ENCODE measurements at places on chromosomes 12 and 14.

GRCh38 chr14:90381999-90382451 lies 14.8 kb upstream of the CALM1 start:
- DNase-seq: peak; percentile 19

- DNase-seq: peak; percentile 62
Observed at GRCh38 chr14:91392623-91393303, 24.9 kb downstream of the CCDC88C start.

- no peak for DNase-seq
Observed at GRCh38 chr12:83086023-83086422, 399.3 kb downstream of the TMTC2 start.

DNA sequence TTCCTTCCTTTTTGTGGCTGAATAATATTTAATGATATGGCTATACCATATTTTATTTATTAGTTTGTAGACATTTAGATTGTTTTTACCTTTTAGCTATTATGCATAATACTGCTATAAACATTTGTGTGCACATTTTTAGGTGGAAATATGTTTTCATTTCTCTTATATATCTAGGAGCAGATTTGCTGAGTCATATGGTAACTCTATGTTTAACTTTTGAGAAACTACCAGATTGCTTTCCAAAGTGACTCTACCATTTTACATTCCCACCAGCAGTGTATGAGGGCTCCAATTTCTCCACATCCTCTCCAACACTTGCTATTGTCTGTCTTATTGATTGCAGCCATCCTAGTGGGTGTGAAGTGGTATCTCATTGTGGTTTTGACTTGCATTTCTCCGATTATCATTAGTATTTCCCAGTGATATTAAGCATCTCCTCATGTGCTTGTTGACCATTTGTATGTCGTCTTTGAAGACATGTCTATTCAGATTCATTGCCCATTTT lies 160.2 kb downstream of the KICS2 start:
- DNase-seq: no peak

GRCh38 chr12:47079468-47079980 lies at the start of the genes AMIGO2 and PCED1B:
Gene AMIGO2, minus strand, starts transcription at chr12:47079959. Its CDS starts 957 bp downstream, at chr12:47079002.
Gene PCED1B, plus strand, starts transcription at chr12:47079621. Its CDS starts 155,443 bp downstream, at chr12:47235064.
- DNase-seq: peak; percentile 64

GRCh38 chr14:101813171-101813759 lies 51.8 kb downstream of the PPP2R5C start:
- DNase-seq: no peak

DNA sequence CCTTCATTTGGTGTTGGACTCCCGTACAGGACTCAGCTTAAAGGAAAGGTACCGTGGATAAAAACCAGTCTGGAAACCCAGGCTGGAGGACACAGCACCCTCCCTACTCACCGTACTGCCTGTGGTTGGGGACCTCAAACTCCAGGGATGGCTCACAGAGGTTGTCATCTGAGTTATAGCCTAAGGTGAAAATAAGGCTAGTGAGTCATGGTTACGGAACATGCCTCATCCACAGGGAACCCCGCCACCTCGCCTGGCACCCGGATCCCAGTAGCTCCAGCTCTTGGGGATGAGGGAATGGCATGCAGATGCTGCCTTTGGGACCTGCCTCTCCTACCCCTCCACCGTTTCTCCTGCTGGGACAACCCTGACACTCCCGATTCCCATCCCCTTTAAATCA lies 36.8 kb upstream of the GPR68 start:
- no peak for DNase-seq

DNA sequence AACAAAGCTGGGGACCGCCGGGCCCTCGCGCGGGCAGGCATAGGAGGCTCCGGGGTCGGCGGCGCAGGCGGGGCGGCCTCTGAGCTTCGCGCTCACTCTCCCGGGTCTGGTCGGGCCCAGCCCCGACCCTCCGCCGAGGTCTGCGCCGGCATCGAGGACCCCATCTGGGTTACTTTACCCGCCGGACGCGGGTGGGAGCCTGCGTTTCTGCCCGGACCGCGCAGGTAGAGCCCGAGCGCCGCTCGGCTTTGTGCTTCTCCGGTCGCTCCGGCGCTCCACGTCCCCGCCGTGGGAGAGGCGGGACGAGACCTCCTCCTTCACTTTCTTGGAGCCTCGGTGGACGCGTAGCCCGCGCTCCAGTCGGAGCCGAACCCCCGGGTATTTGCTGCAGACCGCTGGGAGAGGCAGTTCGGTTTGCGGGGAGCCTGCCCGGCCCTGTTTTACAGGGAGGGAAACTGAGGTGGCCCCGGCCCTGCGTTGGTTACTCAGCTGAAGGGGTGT lies 63.2 kb downstream of the FBXL14 start:
- DNase-seq: no peak

- no peak for DNase-seq
Observed at GRCh38 chr12:32669584-32669983, 9.5 kb upstream of the DNM1L start.

DNA sequence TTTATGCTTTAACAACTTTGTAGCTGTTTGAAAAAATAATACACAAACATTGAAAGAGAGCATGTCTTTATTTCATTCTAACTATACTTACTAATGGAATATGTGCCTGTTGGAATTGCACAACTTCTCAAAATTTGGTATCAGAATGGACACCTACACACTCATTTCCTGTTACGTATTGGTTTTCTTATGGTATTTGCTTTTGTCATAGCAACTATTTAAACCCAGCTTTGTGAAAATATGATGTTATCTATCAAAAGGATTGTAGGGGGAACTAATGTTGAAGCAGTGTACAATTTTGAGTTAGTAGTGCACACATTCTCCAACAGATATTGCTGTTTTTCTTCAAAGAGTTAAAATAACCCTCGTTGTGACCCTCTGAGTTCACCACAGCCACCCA lies 52.6 kb downstream of the RBMS2 start:
- DNase-seq: no peak

DNA sequence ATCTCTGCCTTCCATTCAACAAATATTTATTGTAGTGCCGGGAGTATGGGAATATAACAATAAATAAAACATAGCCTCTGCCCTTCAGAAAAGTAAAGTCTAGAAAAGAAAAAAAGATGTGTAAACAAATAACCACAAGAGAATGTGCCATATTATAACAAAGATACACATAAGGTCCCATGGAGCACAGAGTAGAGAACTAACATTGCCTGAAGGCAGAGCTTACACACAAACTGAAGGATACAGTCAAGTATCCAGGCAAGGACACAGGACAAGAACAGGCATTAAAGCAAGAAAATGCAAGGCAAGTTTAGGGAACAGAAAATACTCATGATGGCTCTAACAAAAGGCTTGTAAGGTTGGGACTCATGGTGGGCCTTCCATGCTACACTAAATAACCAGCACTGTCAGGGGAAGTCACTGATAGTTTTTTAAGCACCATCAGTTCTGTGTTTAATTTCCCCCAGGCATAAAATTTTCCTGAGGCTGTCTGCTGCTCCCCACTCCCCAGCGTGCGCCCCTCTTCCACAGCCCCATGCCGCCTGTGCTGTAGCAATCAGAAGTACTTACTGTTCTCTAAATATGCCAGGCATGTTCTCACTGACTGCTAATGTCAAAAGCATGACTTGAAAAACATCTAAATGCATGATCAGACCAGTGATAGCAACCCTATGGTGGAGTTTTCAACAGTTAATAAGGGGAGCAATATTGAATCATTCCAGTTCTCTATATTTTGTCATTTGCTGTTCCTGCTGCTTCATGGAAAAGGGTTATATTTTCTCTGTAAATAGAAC lies 77.8 kb downstream of the ANKS1B start:
- no peak for DNase-seq

GRCh38 chr12:77382096-77382742 lies 316.9 kb upstream of the E2F7 start:
- no peak for DNase-seq

DNA sequence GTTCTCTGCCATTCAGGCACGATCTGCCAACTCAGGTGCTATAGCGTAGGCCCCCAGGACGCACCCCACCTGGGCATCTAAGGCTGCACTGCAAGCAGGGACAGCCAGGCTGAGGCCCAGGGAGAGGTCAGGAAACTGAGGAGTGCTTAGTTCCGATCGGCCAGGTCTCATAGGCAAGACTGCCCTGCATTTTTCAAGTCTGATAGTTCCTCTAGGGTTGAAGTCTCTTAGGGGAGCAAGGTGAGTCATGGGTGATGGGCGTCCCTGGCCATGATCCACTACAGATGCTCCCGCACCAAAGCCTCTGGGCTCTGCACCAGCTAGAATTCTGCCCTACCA lies 13.2 kb downstream of the NOPCHAP1 start:
- DNase-seq: no peak

DNA sequence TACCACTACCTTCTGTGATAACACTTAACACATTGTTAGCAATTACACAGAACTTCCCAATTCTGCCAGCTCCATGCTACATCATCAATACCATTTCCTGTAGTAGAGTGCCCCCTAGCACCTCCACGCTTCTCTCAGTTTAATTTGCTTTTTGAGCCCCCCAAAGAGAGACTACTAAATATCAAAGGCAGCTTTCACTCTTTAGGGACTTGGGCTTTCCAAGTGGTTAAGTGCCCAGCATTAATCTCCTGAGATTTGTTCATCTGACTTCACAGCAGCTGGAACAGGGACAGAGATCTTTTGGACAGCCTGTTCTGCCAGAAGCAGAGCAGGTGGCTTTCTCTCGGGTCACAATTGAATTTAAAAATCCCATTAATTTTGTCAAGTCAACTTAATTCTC lies 954.9 kb downstream of the DIO2 start:
- no peak for DNase-seq

GRCh38 chr12:132602572-132603239 lies 7.7 kb downstream of the LRCOL1 start:
- DNase-seq: no peak

GRCh38 chr12:29562110-29562804 lies 64.8 kb upstream of the OVCH1 start:
- no peak for DNase-seq

- DNase-seq: no peak
Observed at GRCh38 chr12:118061873-118062843, 1.2 kb upstream of the WSB2 start.

DNA sequence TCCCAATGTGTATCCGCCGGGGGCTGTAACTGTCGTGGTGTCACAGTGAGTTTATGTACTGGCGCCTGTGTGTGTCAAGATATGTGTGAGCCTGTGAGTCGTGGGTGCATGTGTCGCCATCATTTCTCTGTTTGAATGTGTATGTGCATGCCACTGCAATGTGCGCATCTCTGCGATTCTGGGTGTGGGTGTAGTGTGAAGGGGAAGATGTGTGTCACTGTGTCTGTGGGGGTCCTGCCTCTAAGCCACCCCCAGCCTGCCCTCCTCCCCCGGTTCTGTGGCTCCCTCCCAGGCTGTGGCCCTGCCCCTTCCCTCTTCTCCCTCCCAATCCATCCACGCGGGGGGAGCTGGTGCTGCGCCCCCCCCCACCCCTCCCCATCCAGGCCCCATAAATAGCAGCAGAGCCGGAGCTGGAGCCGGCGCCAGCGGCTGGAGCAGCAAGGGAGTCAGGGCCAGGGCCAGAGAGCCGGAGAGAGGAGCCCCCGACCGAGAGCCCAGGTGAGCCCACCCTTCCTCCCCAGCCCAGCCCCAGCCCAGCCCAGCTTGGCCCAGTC lies at the start of gene CPNE6:
CPNE6 (plus strand) TSS at position 419 of the 554 bp plus-strand sequence. CDS start 1,375 bp downstream, outside the sequence.
- DNase-seq: no peak

GRCh38 chr12:42761086-42761485 lies 171.5 kb upstream of the PRICKLE1 start:
- DNase-seq: no peak

DNA sequence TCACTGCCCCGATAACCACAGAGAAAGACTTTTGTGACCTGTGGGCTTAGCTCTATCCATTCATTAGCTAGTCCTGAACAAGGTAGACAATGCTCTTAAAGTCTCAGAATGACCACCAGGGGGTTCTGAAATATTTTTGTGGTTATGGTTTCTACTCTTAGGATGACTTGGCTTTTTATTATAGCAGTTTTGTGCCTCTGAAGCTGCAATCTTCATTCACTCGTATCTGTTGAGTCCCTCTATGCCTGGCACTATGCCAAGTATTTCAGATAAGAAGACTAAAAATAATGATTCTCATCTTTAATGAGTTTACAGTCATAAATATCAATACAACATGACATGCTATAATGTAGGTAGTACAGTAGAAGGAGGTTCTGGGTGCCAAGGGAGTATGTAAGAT lies 130.8 kb upstream of the TRHDE start:
- DNase-seq: no peak

- no peak for DNase-seq
Observed at GRCh38 chr12:131444220-131445164, 266.4 kb upstream of the SFSWAP start.

DNA sequence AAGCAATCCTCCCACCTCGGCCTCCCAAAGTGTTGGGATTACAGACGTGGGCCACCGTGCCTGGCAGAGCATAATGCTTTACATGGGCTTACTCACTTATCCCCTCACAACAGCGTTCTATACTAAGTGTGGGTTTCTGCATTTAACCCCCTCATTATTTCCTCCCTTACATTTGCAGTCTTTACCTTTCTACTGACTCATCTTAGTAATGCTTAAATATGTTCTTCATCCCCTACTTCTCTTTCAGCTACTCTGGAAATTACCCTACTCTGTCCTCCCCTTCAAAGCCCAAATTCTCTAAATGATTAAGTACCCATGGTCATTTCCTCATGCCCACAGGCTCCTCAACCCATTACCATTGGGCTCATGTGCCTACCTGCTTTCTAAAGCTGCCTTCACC lies 40.7 kb downstream of the NKX2-1 start:
- DNase-seq: no peak

DNA sequence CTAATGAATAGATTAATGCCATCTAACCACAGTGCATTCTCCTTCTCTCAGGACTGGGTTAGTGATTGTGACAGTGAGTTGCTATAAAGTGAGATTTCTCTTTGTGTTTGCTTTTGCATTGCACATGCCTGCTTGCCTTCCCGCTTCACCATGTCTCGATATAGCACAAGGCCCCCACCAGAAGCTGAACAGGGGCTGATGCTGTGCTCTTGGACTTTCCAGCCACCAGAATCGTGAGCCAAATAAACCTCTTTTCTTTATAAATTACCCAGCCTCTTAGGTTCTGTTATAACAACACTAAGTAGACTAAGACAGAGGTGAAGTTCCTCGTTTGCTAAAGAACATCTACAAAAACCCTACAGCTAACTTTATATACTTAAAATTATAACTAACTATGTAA lies 173.0 kb downstream of the KIF26A start:
- no peak for DNase-seq

GRCh38 chr12:67482751-67483661 lies 165.5 kb upstream of the DYRK2 start:
- peak; percentile 71 for DNase-seq

- peak; percentile 27 for DNase-seq
Observed at GRCh38 chr12:122947352-122947792, 18.9 kb downstream of the ABCB9 start.

GRCh38 chr12:113422030-113422885 lies at the start of gene SDSL:
Gene SDSL, plus strand, starts transcription at chr12:113422380. Its CDS starts 5,603 bp downstream, at chr12:113427983.
- peak; percentile 77 for DNase-seq

GRCh38 chr12:132384916-132385774 lies 55.8 kb upstream of the GALNT9 start:
- DNase-seq: no peak

DNA sequence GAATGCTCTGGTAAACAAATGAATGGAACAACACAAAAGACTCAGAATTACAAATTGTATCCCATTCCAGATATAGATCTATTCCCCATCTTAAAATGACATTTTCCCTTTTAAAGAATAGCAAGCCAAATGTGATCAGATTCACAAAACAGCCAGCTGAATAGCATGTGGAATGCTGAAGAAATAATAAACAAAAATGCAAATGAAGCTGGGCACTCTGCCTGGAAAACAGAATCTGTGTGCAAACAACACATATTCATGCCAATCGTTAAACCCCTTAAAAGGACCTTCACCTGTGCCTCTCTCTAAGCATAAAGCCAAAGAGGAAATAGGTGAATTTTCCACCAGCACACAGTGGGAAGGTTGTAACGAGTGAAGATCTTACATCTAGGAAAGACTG lies 67.9 kb upstream of the PDZRN4 start:
- no peak for DNase-seq

- no peak for DNase-seq
Observed at GRCh38 chr12:103965255-103965589, 450 bp upstream of the TDG start.

All from CD4-positive, alpha-beta T cell treated with Interferon gamma for 1 hour (primary cell).